Endothelial cell (in vitro differentiated cells): ENCODE measurements at places on chromosomes 6 and 20.
A peak's percentile ranks its signal among the peaks of the same experiment; 100 is the strongest.

GRCh38 chr6:28940858-28941683, 17.3 kb upstream of the TRIM27 start:
- peak; percentile 77 for DNase-seq

GRCh38 chr6:100712997-100713396, 168.1 kb downstream of the ASCC3 start:
- DNase-seq = no peak

- DNase-seq = no peak
Observed at GRCh38 chr20:34859826-34860545, 12.7 kb downstream of the GGT7 start.

- no peak for DNase-seq
Observed at GRCh38 chr6:52077961-52078625, 9.3 kb downstream of the PKHD1 start.

DNA sequence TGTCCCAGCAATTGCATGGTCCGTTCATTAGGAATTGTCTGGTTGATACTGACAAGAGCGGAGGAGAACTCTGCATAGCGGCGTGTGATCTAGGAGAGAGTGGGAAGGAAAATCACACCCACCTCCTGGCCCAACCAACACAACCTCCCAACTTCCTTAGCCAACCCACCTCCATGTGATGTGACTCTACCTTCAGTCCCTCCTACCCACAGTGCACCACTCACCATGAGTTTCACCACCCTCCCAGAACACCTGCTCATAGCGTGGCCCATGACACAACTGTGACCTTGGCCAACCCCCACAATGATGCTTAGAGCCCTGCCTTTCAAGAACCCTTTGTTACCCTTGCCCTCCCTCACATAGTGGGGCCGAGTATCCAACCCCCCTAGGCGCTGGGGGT, 7.7 kb downstream of the VPS52 start:
- DNase-seq = no peak

GRCh38 chr6:11729076-11729475, 49.5 kb downstream of the ADTRP start:
- no peak for DNase-seq

DNA sequence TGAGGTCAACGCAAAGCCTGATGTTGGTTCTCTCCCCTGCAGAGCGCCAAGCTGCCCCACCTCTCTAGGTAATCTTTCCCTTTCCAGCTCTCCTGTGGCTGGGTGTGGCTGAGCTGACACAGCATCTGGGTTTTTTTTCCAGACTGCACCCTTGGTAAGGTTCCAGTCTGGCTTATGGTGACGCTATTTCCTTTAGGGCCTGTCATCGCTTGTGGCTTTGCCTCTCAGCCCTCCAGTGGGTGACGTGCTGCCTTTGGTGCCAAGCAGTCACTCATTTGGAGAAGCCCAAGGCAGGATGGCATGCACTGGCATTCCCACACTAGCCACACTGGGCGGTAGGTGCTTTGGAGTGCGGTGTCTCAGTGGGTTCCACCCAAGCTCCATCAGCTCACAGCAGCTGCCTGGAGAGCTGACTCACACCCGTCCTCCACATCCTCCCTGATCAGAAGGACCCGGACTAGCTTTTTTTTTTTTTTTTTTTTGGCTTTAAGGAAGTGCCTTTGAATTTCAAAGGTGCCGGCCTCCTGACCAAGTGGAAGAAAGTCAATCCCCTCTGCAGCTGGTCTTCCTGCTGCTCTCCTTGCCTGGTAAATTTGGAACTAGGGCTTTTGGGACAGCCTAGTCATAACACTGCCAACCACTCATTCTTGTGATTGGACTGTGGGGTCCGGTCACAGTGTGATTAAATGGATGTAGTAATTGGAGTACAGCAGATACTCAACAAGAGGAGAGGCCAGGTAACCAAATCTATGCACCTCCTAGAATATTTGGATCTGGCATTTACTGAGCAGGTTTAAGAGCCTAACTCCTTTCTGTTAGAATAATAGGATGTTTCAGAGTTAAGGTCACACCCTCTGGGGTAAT, 153.6 kb downstream of the CD83 start:
- no peak for DNase-seq

DNA sequence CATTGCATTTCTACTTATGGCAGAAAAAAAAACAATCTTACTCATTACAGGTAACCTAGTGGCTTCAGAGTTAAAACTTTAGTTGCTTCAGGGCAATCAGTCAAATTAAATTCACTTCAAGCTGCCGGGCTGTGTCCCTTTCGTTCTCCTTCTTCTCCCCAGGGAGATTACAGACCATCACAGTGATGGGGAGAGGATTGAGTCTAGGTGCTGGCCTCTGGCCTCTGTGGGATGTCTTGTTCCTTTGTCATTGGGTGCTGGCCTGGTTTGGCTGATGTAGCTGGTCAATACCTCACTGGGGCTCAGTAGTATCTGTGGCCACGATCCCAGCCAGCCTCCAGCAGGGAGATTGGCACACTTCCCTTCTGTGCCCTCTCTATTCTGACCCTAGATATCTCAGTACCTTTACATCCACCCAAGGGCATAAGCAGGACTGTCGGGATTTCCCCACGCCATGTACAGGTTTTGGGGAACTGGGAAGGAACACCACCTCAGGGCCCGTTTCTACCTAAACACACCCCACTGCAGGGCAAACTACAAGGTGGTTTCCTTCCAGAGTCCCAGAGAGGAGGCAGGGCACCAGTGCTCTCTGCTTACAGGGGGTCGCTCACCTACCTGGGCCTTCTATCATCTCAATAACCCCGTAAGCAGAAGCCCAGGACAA, 15.4 kb downstream of the FYN start:
- no peak for DNase-seq

- DNase-seq = no peak
Observed at GRCh38 chr6:124870611-124871459, 91.4 kb upstream of the RNF217 start.

DNA sequence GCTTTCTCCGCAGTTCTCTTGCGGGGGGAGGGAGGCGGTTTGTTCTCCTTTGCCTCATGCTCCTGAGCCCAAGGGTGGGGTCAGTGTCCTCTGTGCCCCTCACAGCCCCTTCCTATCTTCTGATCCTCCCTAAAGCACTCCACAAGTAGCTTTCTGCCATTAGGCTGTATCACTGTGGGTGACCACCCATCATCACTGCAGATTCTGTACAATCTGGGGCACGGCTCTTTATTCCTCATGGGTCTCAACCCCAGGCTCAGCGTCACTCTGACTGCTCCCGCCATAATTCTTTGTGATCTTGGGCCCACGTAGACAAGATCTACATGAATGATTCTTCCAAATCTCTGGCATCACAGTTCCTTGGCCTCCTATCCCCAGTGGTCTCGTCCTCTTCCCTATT, 10.5 kb downstream of the NCR2 start:
- no peak for DNase-seq

DNA sequence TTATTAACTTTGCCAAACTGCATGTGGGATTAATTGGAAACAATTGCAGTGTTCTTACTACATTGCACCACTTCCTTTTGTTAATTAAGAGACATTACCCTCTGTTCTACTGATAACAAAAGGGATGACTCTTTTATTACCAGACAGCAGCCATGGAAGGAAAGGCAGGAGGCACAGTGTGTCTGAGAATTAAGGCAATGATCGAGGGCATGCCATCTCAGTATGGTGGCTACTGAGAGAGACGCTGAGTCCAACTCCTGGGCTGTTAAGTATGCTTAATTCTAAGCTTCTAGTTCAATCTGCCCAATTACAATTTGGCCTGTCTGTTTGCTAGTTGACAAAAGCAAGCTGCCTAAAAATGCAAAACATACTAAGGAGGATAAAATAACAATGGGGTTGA, 227.4 kb downstream of the PHACTR1 start:
- DNase-seq = no peak

- DNase-seq = no peak
Observed at GRCh38 chr6:73369563-73369962, at the start of gene OOEP. OOEP (minus strand) TSS chr6:73369897; CDS start chr6:73369792, 105 bp downstream.

DNA sequence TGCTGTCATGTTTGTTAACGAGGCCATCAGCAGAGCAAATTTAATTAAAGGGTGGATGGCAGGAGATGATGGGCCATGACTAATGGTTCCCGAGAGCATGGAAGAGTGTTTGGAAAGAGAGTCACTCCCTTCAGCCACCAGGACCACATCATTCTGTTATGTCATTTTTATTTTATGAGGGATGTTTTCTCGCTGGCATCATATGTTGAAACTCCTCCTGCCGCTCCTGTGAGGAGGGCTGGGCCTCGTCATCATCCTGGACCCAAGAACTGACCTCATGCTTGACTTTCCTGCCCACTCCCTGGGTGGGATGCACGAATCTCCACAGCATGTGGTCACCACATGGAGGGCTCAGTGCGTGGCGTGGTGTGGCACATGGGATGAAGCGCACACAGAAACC, 86.4 kb upstream of the FRMD1 start:
- no peak for DNase-seq

DNA sequence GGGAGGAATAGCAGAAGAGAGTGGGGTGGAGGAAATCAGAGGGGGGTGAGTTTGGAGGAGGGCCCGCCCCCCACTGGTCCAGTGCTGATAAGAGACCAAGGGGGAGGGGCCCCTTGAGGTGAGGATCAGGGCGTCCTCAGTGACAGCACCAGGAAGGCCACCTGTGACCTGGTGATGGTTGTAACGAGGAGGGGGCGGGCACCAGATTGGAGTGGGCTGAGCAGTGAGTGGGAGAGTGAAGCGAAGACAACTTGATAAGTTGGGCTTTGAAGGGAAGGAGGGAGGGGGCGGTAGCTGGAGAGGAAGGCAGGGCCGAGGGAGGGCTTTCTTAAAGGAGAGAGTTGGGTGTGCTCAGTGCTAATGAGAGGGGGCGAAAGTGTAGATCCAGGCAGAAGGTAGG, 30.7 kb downstream of the CDH22 start:
- no peak for DNase-seq

GRCh38 chr6:22041797-22042480, 254.9 kb downstream of the PRL start:
- no peak for DNase-seq

- no peak for DNase-seq
Observed at GRCh38 chr6:56268266-56268665, 20.9 kb upstream of the COL21A1 start.

DNA sequence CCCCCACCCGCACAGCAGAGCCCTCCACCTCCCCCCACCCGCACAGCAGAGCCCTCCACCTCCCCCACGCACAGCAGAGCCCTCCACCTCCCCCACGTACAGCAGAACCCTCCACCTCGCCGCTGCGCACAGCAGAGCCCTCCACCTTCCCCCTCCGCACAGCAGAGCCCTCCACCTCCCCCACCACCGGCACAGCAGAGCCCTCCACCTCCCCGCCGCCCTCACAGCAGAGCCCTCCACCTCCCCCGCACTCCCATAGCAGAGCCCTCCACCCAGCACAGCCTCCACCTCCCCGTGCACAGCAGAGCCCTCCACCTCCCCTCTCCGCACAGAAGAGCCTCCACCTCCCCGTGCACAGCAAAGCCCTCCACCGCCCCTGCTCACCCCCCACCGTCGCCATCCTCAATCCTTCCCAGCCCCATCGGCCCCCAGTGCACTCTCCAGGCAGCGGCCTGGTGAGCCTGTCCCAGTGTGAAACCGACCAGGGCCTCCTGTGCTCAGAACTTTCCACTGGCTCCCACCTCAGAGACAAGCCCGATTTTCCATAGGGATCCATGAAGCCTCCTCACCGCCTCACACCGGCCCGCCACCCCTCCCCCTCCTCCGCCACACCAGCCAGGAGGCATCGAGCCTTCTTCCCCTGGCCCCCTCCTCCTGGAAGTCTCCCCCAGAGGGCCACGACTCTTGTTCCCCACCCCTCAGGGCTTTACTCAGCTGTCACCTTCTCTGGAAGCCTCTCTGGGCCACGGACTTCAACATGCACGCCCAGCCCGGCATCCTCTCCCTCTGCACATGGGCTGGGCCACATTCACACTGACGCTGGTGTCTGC, 347.1 kb downstream of the ZFAND3 start:
- no peak for DNase-seq

DNA sequence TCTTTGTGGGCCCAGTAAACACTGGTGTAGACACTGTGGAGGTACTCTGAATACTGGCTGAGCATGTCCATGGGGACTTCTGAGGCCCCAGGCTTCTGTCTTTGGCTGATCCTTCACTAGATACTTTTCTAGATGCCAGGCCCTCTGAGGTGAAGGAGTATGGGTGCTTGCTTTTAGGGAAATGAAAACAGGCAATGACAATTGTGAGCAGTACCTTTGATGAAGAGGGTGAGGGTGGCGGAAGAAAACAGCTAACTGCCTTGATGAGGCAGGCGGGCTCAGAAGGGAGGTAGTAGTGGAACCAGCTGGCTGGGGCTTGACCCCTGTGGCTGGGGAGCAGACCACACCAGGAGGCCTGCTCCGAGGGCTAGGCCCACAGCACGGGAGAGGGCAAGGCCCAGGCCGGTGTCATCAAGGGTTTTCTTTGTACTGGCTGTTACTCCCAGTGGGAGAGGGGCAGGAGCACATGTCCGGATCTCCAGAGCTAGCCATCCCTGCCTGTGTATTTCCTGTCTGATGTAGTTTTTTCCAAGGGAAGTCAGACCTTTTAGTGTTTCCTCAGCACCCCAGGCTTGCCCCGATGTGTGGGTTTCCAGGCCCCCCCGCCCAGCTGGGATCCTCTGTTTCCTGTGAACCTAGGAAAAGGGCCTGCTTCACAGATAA, 3.9 kb downstream of the PLCG1 start:
- DNase-seq = peak; percentile 63

DNA sequence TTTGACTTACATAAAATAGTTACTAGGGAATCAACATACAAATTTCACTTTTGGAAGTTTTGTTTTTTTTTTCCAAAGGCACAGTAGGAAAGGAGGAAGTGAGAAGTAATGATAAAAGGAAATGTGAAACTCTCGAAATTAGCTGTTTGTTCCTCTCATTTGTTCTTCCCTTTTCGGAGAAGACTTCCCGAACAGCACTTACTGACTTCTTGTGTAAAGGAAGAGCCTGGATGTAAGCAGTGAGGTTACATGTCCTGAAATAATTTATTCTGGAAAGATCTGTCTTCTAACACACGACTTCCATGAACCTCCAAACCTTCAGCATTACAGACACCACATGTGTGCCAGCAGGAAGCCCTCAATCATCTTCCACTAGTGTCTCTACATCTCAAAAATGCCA, 59.1 kb downstream of the KIF16B start:
- no peak for DNase-seq

DNA sequence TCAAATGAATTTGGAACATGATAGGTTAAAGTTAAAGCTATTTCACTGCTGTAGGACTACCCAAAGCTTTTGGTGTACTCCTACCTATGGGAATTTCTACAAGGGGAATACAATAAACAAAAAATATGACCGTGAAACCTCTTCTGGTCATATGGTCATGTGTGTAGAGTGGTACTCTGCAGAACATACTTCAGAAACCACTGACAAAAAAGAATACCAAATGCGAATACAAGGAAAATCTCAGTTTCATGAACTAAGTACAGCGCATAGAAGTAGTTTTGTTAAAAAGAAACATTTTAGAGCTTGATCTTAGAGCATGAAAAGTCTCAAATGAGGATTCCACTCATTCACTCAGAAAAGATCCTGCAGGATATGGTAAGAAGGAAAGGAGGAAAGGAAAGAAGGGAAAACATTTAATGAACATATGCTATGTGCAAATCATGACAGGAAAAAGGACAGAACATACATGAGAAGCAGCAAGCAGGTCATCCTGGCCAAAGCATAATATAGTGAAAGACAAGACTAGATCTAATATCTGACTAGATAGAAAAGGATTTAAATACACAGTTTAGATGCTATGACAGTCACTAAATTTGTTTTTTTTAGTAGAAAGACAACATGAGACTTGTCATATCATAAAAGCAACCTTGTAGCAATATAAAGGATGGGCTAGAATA, 36.5 kb downstream of the SNX14 start:
- no peak for DNase-seq
